ENCODE measurements at places on chromosomes 13 and 19.

DNA sequence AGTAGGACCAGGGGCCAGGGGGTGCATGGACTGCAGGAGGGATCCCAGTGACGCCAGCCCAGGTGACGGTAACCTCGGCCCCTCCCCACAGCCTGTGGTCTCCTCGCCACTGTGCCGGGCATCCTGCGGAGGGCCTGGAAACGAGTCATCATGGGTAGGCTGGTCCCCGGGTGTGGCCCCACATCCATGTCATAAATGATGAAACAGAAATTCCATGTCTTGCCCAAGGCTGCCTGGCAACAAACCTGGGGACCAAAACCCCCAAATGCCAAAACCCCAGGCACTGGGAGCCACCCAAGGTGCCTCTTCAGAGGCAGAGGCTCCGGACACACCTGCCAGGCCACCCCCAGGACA, 20.9 kb downstream of the MAP2K2 start:
- DNase-seq: no peak

- no peak for DNase-seq
Observed at GRCh38 chr13:113216254-113217048, 7.0 kb downstream of the CUL4A start.

GRCh38 chr13:28890712-28891111, 70.6 kb downstream of the MTUS2 start:
- no peak for DNase-seq

DNA sequence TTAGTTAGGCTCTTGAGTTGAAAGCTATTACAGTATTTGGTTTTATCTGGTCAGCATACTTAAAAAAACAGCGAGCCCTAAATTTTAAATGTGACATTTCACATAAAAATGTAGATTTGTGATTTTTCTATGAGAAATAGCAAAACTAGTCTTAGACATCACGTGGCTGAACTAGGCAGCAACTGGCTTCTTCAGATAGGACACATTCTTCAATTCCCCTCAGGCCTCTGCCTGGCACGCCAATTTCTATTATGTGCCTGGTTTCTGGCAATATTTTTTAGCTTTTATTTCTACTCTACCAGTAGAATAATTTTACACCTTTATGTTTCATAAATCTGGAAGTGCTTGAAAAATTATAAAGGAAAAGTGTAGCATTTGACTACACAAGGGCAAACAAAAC, 433.7 kb downstream of the DIAPH3 start:
- no peak for DNase-seq

DNA sequence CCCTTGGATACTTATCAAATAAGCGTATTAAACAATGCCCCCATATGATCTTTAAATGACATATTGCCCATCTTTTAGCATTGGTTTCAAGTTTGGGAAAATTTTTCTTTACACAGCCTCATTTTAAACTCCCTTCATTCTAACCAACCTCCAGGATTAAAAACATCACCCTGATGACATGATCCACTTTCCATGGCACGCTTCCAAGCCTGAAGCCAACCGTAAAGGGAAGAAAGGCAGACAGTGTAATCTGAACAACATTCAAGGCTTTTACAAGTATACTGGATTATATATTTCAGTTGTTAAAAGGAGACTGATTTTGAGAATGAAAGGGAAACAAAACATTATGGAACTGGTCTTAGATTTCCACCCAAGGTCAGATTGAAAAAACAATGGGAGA, 1721.9 kb downstream of the OLFM4 start:
- DNase-seq: no peak

GRCh38 chr19:11299946-11300810, 4.2 kb downstream of the TSPAN16 start:
- DNase-seq: no peak

DNA sequence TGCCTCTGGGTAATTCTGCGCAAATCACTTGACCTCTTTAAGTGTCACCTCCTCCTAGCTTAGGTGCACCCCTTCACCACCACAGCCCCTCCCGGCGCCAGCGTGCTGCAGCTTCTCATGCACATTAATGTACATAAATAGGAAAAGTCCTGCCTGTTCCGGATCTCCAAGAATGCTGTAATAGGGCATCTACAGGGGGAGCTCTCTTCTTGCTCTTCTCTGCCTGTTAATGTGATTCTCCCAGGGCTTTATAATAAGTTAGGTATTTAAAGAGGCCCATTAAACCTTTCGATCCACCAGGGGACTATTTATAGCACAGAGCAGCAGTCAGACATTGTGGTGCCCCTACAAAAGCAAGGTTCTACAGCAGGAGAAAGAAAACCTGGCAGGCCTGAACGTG, 35.3 kb downstream of the SOX1 start:
- no peak for DNase-seq

DNA sequence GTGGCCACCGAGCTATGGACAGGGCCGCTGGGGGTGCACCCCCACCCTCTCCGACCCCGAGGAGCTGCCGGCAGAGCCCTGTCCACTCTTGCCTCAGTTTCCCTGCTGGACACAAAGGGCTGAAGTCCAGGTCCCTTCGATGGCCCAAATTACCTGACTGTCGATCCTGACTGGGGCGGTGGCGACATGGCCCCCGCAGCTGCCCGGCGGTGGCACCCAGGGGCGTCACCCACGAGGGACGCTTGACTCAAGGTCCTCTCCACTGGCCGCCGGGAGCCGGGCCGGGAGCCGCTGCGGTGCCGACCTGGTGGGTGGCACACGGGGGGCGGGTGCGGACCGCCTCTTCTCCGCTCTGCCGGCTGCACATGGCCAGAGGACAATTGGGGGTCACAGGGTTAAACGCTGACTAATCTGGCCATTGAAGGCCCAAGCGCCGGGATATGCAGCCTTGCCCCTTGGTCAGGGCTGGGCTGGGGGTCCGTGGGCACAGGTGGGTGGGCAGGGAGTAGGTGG, 16.4 kb downstream of the ARID3A start:
- DNase-seq: no peak

- no peak for DNase-seq
Observed at GRCh38 chr19:1069009-1069779, 2.2 kb downstream of the ARHGAP45 start.

- DNase-seq: no peak
Observed at GRCh38 chr13:55615081-55615480, 1525.6 kb upstream of the PRR20A start.

DNA sequence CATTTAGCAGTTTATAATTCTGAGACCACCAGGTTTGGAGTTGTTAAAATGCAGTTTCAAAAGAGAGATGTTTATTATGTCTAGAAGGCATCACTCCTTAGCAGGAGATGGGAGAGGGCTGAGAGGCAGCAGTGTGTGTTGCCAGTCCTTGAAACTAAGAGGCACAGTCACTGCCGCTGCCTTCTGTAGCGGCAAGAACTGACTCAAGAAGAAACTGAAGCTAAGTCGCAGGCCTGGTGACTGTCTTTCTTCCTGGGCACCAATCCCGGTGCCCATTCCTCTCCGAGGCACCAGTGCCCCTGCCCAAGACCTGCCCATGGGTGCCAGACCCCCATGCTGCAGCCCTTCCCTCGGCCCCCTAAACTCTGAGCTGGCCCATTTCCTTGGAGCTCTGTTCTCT, 20.1 kb downstream of the N4BP2L1 start:
- no peak for DNase-seq

DNA sequence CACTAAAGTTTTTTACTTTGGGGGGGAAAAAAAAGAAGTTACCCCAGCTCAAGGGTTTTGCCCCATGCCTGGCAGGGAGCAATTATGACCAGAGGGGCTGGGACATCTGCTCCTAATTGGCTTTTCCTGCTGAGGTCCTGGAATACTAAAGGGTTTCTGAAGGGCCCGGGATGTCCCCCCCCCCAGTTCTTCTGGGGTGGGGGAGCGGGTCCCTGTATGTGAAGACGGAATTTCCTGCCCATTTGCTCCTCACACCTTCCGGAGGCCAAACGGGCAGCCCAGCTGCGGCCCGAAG, 1.1 kb upstream of the DLL3 start:
- no peak for DNase-seq

DNA sequence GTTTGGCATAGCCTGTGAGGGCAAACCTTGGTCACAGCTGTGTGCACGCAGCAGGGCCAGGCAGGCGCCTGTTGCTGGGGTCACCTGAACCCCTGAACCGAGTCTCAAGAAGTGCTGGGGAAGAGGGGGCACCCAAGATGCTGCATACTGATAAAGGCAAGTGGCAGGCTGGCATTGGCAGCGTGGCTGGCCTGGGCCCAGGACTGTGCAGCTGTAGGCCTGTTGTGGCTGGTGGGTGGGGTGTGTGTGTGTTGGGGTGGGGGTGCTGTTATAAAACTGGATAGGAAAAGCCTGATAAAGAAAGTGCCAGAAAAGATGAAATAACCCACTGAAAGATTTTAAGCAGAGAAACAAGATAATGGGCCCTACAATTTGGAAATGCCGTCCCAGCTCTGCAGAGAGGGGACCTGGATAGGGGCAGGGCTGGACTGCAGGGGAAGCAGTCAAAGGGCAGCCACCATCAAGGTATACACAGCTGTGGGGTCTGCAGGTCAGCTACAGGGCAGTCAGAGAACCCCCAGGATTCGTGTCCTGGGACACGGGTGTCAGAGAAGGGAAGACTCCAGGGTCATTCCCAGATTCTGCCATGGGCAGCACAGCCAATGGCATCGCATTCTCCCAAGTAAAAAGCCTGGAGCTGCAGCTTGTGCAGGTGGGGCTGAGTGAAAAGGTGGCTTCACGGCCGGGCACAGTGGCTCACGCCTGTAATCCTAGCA, 33.2 kb downstream of the CILP2 start:
- DNase-seq: no peak

DNA sequence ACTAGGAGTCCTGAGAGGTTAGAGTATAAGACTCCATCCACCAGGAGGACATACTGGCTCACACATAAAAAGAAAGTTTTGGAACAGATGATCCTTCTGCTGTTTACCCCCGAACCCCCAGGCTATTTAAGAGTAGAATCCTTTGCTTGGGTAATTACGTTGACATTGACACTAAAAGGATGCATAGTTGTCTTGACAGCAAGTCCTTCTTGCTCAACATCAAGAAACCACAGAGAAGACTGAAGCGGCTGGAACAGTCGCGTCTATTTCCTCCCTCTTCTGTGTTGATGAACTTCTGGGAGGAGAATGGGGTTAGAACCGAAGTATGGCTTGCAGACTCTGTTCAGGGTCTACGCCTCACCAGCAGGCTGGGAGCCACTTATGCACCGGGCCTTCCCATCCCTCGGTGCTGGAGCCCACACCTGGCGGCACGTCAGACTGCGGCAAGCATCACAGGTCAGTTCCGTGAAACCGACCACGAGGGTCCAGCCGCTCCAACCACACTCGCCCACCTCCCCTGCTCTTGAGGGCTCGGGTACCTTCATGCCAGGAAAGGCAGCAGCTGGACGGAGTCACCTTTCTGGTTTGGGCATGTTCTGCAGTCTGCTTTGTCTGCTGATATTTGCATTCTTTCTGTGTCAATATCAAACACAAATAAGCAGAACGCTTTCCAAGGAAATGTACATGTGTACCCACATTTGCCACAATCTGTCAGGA, 42.4 kb upstream of the RANBP3 start:
- no peak for DNase-seq

- no peak for DNase-seq
Observed at GRCh38 chr13:37381502-37381901, 217.1 kb downstream of the POSTN start.

DNA sequence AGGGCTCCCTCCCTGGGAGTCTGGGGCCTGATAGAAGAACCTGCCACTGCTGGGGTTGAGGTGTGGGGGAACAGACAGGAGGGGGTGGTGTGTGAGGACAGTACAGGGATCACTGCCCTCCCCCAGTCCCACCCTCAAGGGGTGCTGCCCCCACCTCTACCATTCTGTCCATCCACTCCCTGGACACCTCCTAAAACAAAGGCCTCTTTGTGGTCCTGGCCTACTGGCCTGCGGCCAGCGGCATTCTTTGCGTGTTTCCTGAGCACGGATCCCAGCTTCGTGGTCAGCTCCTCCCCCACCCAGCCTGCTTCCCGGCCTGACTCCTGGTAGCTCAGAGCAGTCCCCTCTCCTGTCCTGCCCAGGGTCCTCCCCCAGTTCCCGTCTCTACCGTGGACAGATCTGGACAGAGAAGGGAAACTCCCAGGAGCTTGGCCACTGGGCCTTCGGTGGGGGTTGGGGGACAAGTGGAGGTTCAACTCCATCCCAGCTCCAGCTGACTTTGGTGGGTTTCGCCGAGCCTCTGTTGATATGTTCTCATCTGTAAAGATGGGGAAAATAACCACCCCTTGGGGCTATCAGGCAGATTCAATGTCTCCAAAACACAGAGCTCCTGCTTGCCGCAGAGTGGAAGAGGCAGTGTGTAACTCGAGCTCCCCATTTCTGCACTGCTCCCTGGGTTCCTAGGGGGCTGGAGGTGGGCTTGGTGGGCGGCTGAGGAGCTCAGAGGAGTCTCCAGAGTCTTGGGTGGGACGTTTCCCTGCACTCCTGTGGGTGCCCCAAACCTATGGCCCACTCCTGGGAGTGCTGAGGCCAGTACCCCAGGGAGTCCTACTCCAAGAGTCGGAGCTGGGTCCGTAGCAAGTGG, 48.7 kb downstream of the LYL1 start:
- no peak for DNase-seq

DNA sequence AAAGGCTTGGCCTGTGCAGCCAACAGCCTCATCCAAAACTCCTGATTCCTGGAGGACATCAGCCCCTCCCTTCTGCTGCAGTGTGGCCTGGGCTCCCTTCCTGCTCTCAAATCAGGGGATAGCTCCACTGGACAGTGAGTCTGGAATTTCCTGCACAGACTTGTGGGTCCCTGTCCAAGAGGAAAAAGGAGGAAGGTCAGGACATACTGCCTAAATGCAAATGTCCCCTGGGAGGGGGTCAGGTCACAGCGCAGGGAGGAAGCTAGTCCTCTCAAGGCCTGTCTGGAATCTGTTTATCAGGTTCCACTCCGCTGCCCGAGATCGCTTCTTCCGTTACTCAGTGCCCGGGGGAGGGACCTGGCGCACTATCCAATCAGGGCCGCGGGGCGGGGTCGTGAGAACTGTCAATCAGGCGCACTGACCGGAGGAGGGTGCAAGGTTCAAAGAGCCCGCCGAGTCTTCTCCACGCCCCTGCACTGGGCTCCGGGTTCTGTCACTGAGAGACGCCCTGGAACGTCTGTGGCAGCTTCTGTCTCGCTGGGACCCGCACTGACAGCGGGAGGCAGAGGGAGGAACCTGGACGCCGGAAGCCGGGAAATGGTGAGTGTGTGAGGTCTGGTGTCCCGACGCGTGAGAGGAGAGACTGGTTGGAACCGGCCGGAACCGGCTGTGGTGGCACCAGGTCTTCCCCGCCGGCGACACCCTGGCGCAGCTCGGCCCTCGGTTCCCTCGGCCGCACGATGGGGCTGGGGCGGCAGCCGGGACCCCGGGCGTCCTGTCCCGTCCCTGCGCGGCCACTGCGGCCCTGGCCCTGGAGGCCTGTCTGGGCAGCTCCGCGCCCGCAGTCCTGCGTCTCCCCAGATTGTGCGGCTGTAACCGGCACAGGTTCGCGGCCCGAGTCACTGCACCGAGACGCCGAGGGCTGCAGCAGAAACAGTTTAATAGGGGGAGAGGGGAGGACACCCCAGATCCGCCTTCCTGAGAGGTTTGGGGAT, at the start of gene ZNF441:
Gene ZNF441 (plus strand): TSS at position 404 of the 995 bp plus-strand sequence. CDS start 194 bp downstream, at position 598.
- DNase-seq: peak; percentile 94

GRCh38 chr19:6853868-6854267, 33.5 kb upstream of the ADGRE1 start:
- no peak for DNase-seq

Measured in stimulated activated CD4-positive, alpha-beta T cell treated with anti-CD3 and anti-CD28 coated beads, Interleukin-12 subunit alpha, Interleukin-12 subunit beta, amount 100 ng/mL, for 4 hours (primary cell).